Mammary microvascular endothelial cell (primary cell): ENCODE measurements at places on chromosomes 11 and 22. TPM values are rescaled to one million over a fixed set of nuclear protein-coding genes. Genes with fewer than 3 reads are reported as not detected.

The CDPF1 gene
- total RNA-seq: 18.0 and 20.4 TPM in 2 replicates

The TTC38 gene
- total RNA-seq: 27.3 and 41.7 TPM in 2 replicates

The WT1 gene
- not detected in 2 replicates for total RNA-seq

The TPBGL gene
- not detected in 2 replicates for total RNA-seq

The OR52E8 gene
- total RNA-seq: not detected in 2 replicates
